ENCODE measurements at places on chromosomes 2 and 18. TPM values are rescaled to one million over a fixed set of nuclear protein-coding genes. Genes with fewer than 3 reads are reported as not detected.

CYP26B1 gene
- total RNA-seq: not detected

CASP10 gene
- total RNA-seq: 22.0 TPM

SPC25 gene
- total RNA-seq: 31.0 TPM

LOXL3 gene
- total RNA-seq: 0.35 TPM

ITPRIPL1 gene
- 13.3 TPM for total RNA-seq

C2orf80 gene
- total RNA-seq: not detected

POLR1A gene
- 27.1 TPM for total RNA-seq

MAP2 gene
- 0.67 TPM for total RNA-seq

SMARCAL1 gene
- 18.2 TPM for total RNA-seq

STAT4 gene
- total RNA-seq: 53.9 TPM

KCNS3 gene
- 0.14 TPM for total RNA-seq

UPP2 gene
- not detected for total RNA-seq

PROKR1 gene
- not detected for total RNA-seq

TXNDC2 gene
- not detected for total RNA-seq

SAG gene
- total RNA-seq: 0.19 TPM

FSHR gene
- not detected for total RNA-seq

OTOF gene
- 0.52 TPM for total RNA-seq

SEMA4C gene
- 7.7 TPM for total RNA-seq

KIF1A gene
- total RNA-seq: 8.4 TPM

AMER3 gene
- total RNA-seq: not detected

ALPP gene
- not detected for total RNA-seq

MMADHC gene
- total RNA-seq: 142 TPM

SERPINB4 gene
- total RNA-seq: not detected

ELMOD3 gene
- total RNA-seq: 15.4 TPM

RFX8 gene
- 0.64 TPM for total RNA-seq

MXD1 gene
- 7.6 TPM for total RNA-seq

CHRNG gene
- total RNA-seq: not detected

NABP1 gene
- 101 TPM for total RNA-seq

FHOD3 gene
- total RNA-seq: not detected
